ENCODE measurements at places on chromosomes 7 and 10. TPM values are rescaled to one million over a fixed set of nuclear protein-coding genes. Genes with fewer than 3 reads are reported as not detected.

DNA sequence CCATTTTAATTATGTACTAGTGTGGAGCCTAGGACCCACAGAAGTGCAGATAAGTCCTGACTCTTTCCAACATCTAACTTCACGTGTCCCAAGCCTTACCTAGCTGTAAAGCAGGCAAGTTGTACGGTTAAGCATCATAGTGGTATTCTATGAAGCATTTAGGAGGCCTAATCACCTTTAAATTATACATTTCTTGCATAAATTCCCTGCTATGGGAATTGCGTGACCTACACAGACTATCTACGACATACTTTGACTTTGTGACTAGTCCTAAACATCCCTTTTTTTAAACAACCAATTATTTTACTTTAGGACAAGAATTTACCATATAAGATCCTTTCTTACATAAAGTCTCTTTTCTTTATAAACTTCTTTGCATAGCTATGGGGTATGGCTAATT is 37.7 kb upstream of the LRGUK start:
- no peak for DNase-seq

- no peak for DNase-seq
These were observed 50.8 kb upstream of the RNF32 start for GRCh38 chr7:156589808-156590207.

GRCh38 chr7:139482662-139483466 is 609 bp downstream of the KLRG2 start:
- no peak for DNase-seq

GRCh38 chr7:116390363-116390762 is 109.2 kb upstream of the CAV2 start:
- DNase-seq, result no peak

DNA sequence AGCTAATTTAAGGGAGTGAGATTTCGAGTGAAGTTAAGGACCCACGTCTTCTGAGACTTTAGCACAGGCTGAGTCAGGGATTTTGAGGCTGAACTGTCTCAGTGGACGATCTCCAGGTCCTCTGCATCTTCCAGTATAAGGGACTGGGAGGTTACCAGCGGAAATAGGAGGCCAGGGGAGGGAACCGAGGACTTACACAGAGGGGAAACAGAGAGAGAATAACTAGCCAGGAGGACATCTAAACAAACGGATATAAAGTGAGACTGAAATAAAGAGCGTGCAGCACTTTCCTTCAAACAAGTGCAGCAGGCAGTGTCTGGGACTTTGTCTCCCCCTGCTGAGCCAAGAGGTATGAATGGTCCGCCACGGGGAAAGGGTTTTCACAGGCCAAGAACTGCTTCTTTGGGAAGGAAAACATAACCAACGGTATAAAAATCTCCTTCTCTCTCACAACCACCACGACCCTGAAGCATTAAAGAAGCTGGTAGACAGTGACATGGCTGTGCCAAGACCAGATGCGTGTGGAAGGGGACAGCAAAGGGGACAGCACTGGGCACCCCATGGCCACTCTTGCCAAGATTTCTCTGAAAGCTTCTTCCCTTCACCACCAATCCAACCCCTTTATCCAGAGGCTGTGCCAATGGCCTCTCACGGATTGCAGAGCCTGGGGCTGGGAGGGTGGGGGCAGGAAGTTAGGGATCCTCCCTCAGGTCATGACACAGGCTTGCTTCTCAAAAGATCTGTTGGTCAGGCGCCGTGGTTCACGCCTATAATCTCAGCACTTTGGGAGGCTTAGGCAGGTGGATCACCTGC is 72.0 kb downstream of the SLC37A3 start:
- DNase-seq, result peak; percentile 51

DNA sequence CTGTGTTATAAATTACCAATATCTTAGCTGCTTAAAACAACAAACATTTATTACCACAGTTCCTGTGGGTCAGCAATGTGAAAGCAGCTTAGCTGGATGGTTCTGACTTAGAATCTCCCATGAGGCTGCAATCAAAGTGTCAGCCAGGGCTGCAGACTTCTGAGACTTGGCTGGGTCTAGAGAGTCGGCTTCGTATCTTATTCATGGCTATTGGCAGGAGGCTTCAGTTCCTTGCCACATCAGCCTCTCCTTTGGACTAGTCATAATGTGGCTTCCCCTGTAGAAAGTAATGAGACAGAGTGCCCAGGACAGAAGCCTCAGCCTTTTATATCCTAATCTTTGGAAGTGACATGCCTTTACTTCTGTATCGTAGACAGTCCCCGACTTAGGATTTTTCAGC is 27.3 kb downstream of the RALA start:
- no peak for DNase-seq

GRCh38 chr7:18975689-18976280 is 141.7 kb downstream of the TWIST1 start:
- no peak for DNase-seq

GRCh38 chr10:112286837-112287818 is 3.9 kb downstream of the TECTB start:
- DNase-seq, result no peak

GRCh38 chr10:5723692-5724091 is 39.1 kb downstream of the TASOR2 start:
- no peak for DNase-seq

DNA sequence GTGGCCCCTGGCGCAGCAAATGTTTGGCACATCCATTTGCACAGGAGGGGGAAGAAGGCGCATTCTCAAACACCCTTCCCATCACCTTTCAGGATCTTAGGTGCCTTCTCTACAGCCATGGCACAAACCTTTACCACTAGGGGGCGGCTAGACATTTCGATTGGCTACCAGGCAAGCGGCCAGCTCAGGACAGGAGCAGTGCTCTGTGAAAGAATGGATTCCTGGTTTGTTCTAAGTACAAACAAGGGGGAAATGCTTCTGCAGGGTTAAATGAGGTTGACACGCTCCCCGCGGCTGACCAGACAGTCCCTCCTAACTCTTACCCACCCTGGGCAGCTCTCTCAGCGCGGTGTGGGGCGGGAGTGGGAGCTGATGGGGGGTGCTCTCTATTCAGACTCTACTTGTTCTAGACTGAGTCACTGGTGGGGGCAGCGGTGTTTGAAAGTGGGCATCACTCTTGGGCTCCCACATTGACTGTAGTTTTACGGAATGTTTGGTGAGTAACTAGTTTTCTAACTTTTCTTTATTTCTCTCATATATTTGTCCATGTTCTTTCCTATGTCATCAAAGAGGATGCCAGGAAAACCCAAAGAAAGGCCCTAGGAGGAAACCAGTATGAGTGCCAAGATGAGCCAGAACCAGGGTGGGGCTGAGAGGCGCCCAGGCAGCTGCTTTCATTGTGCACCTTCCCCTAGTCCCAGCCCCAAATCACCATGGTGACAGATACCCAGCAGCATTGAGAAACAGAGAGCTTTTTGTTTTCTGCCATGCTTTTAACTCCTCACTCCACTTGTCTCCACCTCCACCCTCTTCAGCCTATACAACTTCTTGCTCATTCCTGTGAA is 61.4 kb upstream of the GPR158 start:
- peak; percentile 64 for DNase-seq

- DNase-seq, result no peak
These were observed 45.2 kb upstream of the CHST3 start for GRCh38 chr10:71918992-71919391.

GRCh38 chr10:17041626-17042520 is 87.7 kb downstream of the CUBN start:
- no peak for DNase-seq

- no peak for DNase-seq
These were observed 8.0 kb upstream of the TNRC18 start for GRCh38 chr7:5431560-5432015.

DNA sequence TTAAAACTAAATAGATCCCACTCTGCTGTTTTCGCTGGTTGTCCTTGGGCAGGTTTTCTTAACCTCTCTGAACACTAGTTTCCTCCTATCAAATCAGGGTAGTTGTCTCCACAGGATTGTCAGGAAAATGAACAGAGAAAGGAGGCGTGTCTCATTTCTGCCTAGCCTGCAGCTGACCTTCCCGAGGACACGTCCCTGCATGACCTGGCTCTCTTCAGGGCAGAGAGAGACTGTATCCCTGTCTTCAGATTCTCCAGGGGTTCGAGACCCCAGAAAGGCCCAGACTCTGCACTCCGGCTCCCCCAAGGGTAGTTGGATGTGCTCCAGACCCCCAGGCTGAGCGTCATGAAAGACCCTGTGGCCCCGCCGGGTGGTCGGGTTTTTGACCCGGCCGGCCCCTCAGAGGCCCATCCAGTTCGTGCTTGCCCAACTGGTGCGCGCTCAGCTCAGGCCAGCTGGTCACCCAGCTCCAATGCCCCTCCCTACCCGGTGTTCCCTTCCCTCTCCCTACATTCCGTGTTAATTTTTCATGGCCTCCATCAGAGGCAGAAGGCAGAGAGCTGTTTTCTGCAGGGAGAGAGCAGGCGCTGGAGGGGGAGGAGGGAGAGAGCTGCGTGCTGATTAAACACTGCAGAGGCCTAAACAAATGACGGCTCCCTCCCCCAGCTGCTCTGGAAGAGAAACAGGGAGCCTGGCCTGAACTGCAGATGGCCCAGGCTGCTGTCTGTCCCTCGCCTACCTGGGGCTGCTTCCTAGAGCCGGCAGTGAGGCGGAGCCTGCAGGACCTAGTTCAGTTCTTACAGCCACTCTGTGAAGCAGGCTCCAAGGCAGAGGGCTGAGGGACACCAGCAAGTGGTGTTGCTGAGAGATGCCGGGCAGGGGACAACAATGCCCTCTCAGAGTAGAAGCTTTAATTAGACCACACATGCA is 86.2 kb upstream of the PPIF start:
- DNase-seq, result peak; percentile 54

DNA sequence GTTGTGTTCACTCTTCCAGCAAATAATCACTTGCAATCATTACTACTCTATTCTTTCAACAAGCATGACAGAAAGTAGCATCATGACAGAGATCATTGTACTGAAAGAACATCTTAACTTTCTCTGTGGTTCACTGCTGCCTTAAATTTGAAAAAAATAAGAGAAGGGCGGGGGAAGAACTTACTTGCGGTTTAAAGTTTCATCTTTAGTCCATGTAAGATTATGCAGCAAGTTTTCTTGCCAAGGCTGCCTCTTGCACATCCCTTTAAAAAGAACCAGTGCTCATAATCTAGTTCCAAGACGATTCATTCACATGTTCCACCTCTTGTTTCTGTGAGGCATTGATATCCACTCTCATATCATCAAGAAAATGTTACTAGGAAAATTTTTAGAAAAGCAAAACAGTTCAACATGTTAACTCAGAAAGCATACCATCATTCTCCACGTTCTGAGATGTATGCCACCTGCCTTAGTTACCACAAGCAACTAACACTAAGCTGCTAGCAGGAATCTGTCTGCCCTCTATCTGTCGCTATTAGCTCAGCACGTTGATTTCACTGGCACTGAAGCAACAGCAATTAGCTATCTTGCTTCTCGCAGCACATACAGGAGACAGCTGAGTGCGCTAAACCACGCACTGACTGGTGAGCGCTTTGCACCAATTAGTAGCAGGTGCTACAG is at the start of gene PCDH15:
Gene PCDH15 (minus strand): TSS at position 491 of the 681 bp plus-strand sequence. CDS start 136,969 bp downstream, outside the sequence.
- peak; percentile 44 for DNase-seq

GRCh38 chr7:33952824-33953223 is 47.5 kb downstream of the BMPER start:
- DNase-seq, result no peak

- DNase-seq, result no peak
These were observed 80.0 kb upstream of the PCDH15 start for GRCh38 chr10:54880996-54881395.

- no peak for DNase-seq
These were observed 189.6 kb upstream of the NRP1 start for GRCh38 chr10:33524041-33524440.

GRCh38 chr7:116872026-116872425 is 9.6 kb downstream of the CAPZA2 start:
- no peak for DNase-seq

DNA sequence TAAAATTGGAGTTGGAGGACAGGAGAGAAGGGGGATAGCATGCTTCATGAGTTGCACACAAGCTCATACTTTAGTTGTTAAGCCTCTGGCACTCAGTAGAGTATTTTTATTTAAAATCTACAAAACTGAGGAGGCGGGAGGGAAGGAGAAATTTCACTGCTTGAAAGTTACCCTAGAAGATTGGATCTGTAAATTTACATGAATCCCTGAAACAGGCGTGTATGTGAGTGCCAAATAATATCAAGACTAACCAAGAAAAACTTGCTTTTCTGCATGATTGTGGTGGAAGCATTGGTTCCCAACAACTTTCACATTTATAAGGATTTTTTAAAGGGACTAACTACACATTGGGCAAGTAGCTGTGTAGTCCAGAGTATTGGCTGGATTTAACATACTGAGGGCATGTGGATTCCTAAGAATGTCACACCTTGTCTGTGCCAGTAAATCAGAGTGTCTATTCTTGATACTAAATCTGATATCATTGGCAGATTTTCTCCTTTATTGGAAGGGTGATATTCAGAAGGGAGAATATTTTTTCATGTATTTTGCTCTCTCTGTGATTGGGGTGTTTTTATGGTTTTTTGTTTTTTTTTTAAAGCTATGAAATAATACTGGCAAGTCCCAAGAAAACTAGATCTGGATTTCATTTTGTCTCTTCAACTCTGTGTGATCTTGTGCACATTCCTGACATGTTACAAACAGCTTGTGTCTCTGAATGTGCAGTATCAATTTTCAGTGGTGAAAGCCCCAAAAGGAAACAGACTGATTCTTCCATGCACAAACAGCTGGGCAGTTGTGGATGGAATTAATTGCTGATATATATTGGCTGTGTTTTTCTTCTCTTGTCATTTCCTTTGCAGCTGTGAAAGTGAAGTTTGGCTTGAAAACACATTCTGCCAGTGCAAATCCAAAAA is 67.2 kb downstream of the ADD3 start:
- peak; percentile 50 for DNase-seq

- DNase-seq, result no peak
These were observed 80.4 kb downstream of the EGFR start for GRCh38 chr7:55099066-55099820.

DNA sequence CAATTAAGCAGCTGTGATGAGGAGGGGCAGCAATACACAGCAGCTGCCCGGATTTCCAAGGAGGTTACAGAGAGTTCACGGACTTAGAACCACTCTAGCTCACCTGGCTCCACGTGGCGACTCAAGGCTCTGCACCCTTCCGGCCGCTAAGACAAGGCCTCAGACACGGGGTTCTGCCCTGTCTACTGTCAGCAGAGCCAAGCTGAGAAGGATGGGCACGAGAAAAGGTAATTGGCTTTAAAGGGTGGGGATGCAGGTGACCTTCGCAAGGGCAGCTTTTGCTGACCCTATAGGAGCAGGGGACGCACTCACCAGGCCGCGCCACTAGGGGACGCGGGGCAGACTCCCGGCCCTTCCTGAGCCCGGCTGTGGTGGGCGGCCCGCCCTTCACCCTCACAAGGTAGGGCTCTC is 152.4 kb downstream of the KIF20B start:
- no peak for DNase-seq

SRRT gene
- 174 TPM for polyA plus RNA-seq

MSS51 gene
- polyA plus RNA-seq, result 3.1 TPM

HOXA10 gene
- 151 TPM for polyA plus RNA-seq

ADCYAP1R1 gene
- polyA plus RNA-seq, result 0.86 TPM

RBM28 gene
- polyA plus RNA-seq, result 50.8 TPM

UROS gene
- 61.9 TPM for polyA plus RNA-seq

ACSL5 gene
- polyA plus RNA-seq, result 5.1 TPM

ZNF365 gene
- 0.29 TPM for polyA plus RNA-seq

FAM13C gene
- 8.4 TPM for polyA plus RNA-seq

AKR1C8 gene
- polyA plus RNA-seq, result 0.13 TPM

MYO1G gene
- 0.51 TPM for polyA plus RNA-seq

SOSTDC1 gene
- 51.3 TPM for polyA plus RNA-seq

AGR2 gene
- 60.7 TPM for polyA plus RNA-seq

SCD gene
- polyA plus RNA-seq, result 48.3 TPM

CALHM3 gene
- polyA plus RNA-seq, result 0.10 TPM
